Lower lobe of right lung (tissue), 2 donors: ENCODE measurements at places on chromosomes 3 and 15. TPM values are rescaled to one million over a fixed set of nuclear protein-coding genes. Genes with fewer than 3 reads are reported as not detected.
A peak's percentile ranks its signal among the peaks of the same experiment; 100 is the strongest.

DNA sequence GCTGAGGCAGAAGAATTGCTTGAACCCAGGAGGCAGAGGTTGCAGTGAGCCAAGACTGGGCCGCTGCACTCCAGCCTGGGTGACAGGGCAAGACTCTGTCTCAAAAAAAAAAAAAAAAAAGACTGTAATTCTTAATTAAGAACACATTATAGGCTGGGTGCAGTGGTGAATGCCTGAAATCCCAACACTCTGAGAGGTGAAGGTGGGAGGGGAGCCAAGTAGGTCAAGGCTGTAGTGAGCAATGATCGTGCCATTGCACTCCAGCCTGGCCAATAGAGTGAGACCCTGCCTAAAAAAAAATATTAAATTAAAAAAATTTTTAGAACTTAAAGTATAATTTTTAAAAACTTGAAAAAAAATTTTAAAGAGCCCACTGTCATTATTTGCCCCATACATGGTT, 13.4 kb upstream of the ARPIN start:
- H3K4me1 ChIP-seq, result no peaks in the 10 kb centered on the region
- no peak overlapping the region for H3K27ac ChIP-seq
- H3K27me3 ChIP-seq, result no peaks in the 10 kb centered on the region
- DNase-seq, result no peak

ANKRD28 gene
- total RNA-seq, result 57.2 TPM

DNA sequence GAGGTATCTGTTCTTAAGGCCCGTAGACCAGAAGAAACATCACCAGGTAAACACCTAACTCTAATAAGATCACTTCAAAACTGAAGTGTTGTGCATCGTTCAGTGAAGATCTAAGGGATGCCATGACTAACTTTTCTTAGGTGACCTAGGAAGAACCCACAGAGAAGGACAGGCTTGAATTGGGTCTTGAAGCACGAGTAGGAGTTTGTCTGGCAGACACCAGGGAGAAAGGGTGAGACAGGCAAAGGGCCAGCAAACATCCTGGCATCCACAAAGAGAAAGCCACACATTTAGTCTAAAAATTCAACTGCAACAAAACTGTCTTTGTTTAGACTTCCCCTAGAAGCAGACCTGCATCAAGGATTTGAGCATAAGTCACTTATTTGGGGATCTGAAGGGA, 15.5 kb upstream of the CMTM8 start:
- H3K27me3 ChIP-seq, result no peaks in the 10 kb centered on the region
- no peak for DNase-seq
- no peak overlapping the region for H3K4me3 ChIP-seq
- no peaks in the 10 kb centered on the region for H3K36me3 ChIP-seq
- no peak overlapping the region for H3K27ac ChIP-seq

SUCNR1 gene
- total RNA-seq, result 2.7 TPM

EFCAB12 gene
- total RNA-seq, result 4.8 TPM

DNA sequence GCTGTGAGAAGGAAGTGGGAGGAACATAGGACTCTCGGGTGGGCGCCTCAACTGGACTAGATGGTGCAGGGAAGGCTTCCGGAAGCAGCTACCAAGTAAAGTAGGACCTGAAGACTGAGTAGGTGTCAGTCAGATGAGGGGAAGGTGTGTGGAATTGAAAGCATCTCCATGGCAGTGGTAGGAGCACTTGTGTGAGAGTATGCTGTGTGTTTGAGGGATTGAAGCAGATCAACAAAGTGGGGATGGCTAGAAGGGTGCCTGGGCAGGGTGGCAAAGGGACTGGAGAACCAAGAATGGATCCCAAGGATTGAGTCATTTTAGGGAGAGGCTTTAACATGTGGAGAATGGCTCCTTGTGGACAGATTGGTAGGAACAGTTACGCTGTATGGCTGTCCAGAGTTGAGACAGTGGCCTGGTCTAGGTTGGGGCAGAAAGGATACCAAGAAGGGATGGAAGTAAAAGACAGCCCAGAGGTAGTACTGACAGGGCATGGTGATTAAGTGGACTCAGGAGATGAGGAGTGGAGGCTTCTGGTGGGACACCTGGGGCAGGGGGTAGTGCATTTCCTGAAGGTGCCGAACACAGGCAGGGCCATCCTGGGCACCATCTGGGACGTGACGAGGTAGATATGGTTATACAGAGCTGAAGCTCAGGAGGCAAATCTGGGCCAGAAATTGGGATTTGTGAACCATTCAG, 1.5 kb downstream of the UQCC5 start:
- H3K4me3 ChIP-seq, result peak overlapping the region; percentile 68
- H3K27ac ChIP-seq, result peak overlapping the region; percentile 89
- no peaks in the 10 kb centered on the region for H3K27me3 ChIP-seq
- H3K36me3 ChIP-seq, result peaks cover 22% of the 10 kb centered on the region

GMNC gene
- not detected for total RNA-seq

DNA sequence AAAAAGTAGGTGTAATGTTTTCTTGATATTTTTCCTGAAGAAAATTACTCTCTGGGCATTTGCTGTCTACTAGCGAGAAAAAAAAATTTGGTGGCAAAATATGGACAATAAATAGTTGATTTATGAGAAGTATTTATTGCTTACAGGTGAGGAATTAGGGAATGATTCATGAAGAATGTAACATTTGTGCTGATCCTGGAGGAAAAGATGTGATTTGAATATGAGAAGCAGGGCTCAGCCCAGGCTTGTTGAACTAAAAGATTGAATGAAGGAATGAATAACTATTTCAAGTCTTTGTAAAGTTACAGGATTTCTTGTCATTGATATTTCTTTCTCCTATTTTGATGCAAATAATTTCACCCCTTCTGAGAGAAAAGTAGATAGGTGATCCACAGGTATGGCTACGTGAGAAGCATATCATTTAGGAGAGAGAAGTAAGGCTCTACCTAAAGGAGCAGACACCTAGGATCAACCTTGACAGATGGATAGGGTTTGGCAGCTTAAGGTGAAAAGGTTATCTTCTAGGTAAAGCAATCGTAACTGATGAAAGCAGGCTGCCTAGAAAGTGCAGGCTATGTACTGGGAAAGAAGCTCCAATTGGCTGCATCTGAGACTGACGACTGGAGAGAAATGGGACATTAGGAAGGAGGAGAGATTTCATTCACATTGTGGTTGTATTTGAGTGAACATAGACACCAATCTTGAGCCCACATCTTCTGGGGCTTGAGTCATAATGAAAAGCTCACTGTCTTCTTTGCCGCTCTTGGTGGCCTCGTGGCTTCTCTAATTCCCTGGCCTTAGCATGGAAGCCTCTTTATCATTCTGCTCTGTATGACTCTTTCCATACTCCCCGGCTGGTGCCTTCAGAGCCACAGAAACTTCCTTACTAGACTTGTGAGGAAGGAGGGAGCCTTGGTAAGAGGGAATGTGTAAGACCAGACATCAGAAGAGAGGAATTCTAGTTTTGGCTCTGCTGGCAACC, 106.5 kb downstream of the P3H2 start:
- no peaks in the 10 kb centered on the region for H3K27me3 ChIP-seq
- H3K36me3 ChIP-seq, result no peaks in the 10 kb centered on the region
- no peak overlapping the region for H3K27ac ChIP-seq
- no peak overlapping the region for H3K4me3 ChIP-seq
- no peaks in the 10 kb centered on the region for H3K4me1 ChIP-seq

GRCh38 chr3:138349926-138350665, 1.7 kb downstream of the MRAS start:
- peak overlapping the region; percentile 93 for H3K27ac ChIP-seq
- H3K27me3 ChIP-seq, result no peaks in the 10 kb centered on the region
- peaks cover 2% of the 10 kb centered on the region for H3K36me3 ChIP-seq
- DNase-seq, result peak; percentile 70

DNA sequence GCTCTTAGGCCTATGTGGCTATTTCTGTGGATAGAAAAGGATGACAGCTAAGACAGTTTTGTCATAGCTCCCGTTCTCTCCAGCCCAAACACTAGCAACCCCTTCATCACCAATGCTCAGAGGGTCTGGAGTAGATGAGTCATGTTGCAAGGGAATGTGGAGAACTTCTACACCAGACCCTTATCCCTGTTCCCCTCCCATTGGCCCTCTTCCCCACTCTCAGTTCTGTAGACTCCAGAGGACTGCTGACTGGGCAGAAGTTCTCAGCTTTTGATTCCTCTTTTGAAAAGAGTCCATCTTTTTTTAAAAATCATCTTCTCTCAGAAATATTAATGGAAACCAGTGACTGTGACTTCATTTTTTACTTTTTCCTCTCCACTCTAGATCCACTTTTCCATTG, 2.4 kb upstream of the MYZAP start:
- no peaks in the 10 kb centered on the region for H3K27me3 ChIP-seq
- H3K4me3 ChIP-seq, result no peak overlapping the region
- peak overlapping the region; percentile 40 for H3K27ac ChIP-seq
- no peaks in the 10 kb centered on the region for H3K36me3 ChIP-seq
- DNase-seq, result no peak
- H3K4me1 ChIP-seq, result peaks cover 40% of the 10 kb centered on the region
